ENCODE measurements at places on chromosomes 7 and 10. TPM values are rescaled to one million over a fixed set of nuclear protein-coding genes. Genes with fewer than 3 reads are reported as not detected.

Gene ACTR3C
- 7.8 TPM for total RNA-seq

Gene ADRB1
- total RNA-seq, result not detected

Gene FGFR2
- 64.0 TPM for total RNA-seq

Gene SFTPA1
- not detected for total RNA-seq
